ENCODE measurements at places on chromosomes 1 and 21.

- DNase-seq: no peak
These were observed 83.5 kb downstream of the ATP5PO start for GRCh38 chr21:33831962-33832659.

GRCh38 chr1:212060632-212061472, 25.3 kb downstream of the DTL start:
- DNase-seq: no peak

GRCh38 chr1:192123212-192123611, 35.0 kb upstream of the RGS18 start:
- DNase-seq: no peak

DNA sequence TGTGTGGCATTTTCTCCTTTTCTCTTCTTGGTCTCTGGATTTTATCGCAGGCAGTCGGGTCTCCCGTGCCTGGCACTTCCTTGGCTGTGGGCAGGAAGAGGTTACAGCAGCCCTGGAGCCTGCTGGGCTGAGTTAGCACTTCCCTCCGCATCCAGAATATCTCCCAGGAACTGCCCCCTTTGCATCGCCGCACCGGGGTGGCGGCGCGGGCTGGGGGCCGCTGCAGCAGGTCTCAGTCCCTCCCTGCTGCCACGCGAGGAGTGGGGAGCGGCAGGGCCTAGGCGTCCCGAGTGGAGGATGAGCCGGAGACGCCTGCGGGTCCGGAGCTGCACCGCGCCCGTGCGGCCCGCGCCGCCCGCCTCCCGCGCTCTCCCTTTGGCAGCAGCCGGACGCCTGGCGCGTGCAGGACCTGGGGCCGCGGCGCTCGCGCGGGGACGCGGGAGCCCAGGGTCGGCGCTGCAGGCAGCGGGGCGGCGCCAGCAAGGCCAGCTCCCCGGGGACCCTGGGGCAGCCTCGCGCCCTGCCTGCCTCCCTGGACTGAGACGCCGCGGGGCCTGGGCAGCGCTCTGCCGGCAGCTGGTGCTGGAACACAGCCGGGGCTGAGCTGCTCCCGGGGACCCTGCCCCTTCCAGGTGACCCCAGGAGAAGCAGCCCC, 192.8 kb downstream of the PRDM2 start:
- peak; percentile 77 for DNase-seq

DNA sequence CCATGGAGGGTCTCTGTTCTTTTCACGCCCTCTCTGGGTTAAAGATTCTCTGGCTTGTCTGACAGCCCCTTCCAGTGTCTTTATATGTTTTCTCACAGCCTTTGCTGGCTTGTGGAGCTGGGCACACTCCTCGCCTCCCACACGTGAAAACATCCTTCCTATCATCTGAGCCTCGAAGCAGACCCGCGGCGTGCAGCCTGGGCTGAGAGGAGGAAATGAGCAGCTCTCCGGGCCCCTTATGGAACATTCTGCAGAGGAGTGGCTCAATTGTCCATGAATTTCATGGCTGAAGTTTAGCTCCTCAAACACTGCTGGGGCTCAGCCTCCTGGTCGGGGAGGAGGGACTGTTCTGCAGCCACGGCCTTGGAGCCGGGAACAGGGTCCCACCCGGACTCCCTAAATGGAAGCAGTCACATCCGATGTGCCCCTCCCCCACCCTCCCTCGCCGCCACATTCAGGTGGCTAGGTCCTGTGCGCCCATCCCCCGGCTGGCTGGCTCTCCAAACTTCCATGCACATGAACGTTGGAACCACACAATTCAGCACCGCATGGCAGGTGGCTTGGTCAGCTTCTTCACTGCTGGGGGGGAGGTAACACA, 15.1 kb upstream of the PDE9A start:
- no peak for DNase-seq

GRCh38 chr1:208040821-208041297, 129.9 kb upstream of the CD34 start:
- peak; percentile 72 for DNase-seq

GRCh38 chr1:246065592-246065991, 441.5 kb downstream of the SMYD3 start:
- no peak for DNase-seq

DNA sequence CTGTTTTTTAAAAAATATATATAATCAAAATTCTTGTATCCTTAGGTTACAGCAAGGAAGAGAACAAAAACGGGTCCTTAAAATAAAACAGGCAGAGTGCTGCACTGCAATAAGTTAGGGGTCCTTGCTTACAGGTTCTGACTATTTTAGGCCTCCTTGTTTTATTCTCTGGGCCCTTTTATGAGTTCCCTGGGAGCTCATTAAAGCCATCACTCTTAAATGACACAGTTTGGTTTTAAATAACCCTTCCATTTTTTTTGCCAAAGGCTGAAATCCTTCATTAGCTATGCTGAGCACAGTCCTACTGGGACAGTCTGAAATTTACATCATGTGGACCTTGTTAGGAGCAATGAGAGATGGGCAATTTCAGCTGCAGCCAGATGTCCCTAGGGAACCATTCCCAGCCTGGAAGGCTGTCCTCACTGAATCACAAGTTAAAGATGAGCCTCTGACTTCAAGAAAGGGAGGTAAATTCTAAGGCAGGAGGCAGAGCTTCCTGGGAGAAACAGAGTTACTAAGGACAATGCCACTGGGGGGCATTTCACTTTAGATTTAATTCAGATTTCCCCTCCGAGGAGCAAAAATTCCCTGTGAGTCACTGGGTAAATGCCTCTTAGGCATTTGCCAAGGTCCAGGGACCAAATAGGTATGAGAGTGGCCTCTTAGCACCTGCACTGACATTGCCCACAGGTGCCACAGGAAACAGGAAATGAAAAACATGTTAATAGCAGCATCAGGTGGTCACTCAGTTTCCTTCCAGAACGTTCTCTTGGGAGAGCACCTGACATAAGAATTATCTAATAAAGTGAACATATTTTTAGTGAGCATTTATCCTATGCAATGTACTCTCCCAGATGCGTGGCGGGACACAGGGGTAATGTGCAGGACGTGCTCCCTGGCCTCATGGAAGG, 3.8 kb upstream of the MUL1 start:
- DNase-seq: no peak

DNA sequence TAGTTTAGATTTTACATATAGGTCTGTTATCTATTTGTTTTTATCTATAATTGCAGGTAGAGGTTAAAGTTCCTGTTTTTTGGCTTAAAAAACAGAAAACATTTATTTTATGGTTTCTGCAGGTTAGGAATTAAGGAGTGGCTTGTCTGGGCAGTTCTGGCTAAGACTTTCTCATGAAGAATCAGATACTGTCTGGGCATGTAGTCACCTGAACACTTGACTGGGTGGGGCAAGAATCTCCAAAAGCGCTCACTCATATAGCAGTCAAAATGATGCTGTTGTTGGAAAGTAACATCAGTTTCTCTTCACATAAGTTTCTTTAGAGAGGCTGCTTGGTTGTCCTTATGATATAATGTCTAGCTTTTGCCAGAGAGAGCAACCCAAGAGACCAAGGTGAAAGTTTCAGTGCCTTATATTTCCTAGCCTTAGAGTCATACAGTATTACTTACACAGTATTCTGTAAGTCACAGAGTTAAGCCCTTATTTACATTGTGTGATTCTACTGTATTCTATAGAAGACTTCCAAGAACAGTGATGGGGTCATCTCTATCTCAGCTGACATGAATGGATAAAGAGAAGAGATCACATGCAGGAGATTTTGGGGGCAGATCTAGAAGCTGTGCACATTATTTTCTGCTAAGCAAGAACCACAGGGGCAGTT, 125.4 kb upstream of the GPR52 start:
- DNase-seq: no peak

- DNase-seq: no peak
These were observed 1911.8 kb downstream of the MRPL39 start for GRCh38 chr21:23695443-23695842.

DNA sequence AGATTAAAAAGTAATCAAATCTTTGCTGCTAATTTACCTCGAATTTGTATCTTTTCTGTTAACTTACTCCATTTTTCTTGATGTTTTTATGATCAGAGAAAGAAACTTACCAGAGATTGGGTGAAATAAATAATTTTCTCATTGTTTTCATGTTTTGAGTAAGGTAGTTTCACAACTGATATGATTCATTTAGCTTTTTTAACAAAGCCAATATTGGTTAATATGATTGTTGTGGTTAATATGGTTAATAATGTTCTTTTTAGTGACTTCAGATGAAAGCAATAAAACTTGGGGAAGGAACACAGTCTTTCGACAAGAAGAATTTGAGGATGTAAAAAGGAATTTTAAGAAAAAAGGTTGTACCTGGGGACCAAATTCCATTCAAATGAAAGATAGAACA, 48.1 kb downstream of the MAP3K21 start:
- DNase-seq: no peak

- DNase-seq: peak; percentile 31
These were observed 83.4 kb downstream of the PDE9A start for GRCh38 chr21:42736646-42737350.

DNA sequence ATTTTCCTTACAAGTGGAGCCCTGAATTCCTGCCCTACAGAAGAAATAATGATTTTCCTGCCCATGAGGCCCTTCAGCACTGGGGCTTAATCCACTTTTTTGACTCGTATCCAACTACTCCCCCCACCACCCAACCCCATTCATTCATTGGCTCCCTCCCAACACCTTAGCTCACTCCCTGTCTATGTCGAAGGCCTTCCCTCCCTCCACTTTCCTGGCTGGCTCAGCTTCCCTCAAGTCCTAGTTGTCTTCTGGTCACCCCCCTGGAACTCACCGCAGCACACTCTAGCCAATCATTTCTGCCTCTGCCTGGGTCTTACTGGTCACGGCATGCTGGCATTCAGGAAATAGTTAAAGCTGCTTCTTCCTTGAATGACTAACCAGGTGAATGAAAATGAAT, 118.9 kb downstream of the PGBD5 start:
- no peak for DNase-seq

- no peak for DNase-seq
These were observed at the start of gene OBSCN for GRCh38 chr1:228207851-228208821. TSS of gene OBSCN (plus strand) at chr1:228208044. CDS start at chr1:228211784, 3,740 bp downstream.

DNA sequence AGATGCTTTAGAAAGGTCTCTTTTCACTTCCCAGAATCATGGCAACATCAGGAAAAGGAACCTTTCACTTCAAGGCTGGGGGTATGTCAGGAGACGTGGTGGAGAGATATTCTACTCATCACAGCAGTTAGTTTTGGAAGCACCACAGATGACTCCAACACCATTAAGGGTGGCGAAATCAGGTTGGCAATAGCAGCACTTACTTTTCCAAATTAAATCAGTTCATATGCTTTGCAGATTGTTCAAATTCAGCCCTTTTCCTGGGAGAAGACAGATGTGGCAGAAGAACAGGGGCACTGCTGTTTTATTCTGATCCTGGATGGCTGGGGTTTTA, 79.0 kb downstream of the RUNX1 start:
- no peak for DNase-seq

DNA sequence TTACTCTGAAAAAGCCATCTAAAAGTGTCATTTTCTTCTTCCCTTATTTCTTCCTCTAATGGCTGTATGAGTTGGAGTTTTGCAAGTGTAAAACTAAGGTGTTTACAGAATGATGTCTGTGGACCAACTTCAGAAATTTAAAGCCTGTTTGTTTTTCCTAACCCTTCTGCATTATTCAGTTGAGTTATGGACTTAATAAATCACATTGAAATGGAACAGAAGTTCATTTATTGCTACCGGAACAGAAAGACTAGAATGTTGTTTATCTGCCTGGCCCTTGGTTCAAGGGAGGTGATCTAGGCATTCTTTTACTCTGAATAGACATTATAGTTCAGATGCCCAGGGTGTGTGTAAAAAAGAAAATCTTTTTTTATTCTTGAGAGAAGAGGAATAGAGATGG, 24.8 kb downstream of the SYT14 start:
- no peak for DNase-seq

GRCh38 chr1:174135211-174135610, 24.1 kb upstream of the RABGAP1L start:
- DNase-seq: no peak

GRCh38 chr1:3321559-3322449, 132.7 kb upstream of the ARHGEF16 start:
- no peak for DNase-seq

DNA sequence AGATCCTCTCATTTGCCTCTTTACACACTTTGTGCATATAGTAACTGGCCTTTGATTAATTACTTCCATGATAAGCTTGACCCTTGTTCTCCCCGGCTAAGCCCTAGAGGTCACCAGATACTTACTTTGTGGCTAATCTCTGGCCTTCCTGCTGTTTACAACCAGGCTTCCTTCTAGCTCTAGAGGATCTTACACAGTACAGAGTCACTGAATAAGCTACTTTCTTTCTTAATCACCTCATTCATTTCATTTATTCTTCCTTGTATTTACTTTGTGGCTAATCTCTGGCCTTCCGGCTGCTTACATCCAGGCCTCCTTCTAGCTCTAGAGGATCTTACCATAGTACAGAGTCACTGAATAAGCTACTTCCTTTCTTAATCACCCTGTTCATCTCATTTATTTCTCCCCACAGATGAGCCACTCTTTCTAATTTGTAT, 144.3 kb upstream of the C1orf21 start:
- no peak for DNase-seq

GRCh38 chr1:58839846-58840835, 56.3 kb upstream of the JUN start:
- DNase-seq: no peak

- DNase-seq: no peak
These were observed 70.1 kb downstream of the KCNJ15 start for GRCh38 chr21:38326899-38327298.

- DNase-seq: no peak
These were observed 38.3 kb downstream of the ECE1 start for GRCh38 chr1:21251773-21252471.

DNA sequence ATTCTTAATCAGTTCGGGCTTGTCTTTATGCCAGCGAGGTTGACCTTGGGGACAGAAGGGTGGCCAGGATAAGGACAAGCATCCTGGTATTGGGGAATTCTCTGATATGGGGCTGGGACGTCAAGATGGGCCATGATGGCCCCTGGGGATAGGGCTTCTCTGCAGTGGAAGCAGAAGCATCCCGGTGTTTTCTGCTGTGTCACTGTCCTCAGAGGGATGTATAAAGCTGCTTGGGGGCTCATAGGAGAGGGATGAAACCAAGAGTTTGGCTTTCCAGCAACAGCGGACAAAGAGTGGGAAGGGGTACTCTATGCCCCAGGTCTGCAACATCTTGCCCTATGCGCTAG, 1.4 kb upstream of the ATP1B1 start:
- DNase-seq: no peak

- DNase-seq: peak; percentile 65
These were observed 26.7 kb downstream of the SLC2A1 start for GRCh38 chr1:42931911-42932422.

GRCh38 chr1:243598433-243598832, 251.6 kb downstream of the AKT3 start:
- no peak for DNase-seq

- DNase-seq: no peak
These were observed 39.0 kb downstream of the SMYD2 start for GRCh38 chr1:214319938-214320337.
